Right lobe of liver (tissue), 6 donors: ENCODE measurements at places on chromosomes 2 and 18. TPM values are rescaled to one million over a fixed set of nuclear protein-coding genes. Genes with fewer than 3 reads are reported as not detected.

- DNase-seq: no peak
Measured at GRCh38 chr18:37304012-37304680, 261.5 kb downstream of the CELF4 start.

The CCDC178 gene
- total RNA-seq: not detected

GRCh38 chr2:170820757-170821530 lies 4.3 kb downstream of the GAD1 start:
- DNase-seq: no peak

The SESTD1 gene
- total RNA-seq: 20.1 TPM

The NOSTRIN gene
- total RNA-seq: 8.4 TPM

- DNase-seq: no peak
Measured at GRCh38 chr2:157447741-157448140, 3.9 kb upstream of the CYTIP start.

DNA sequence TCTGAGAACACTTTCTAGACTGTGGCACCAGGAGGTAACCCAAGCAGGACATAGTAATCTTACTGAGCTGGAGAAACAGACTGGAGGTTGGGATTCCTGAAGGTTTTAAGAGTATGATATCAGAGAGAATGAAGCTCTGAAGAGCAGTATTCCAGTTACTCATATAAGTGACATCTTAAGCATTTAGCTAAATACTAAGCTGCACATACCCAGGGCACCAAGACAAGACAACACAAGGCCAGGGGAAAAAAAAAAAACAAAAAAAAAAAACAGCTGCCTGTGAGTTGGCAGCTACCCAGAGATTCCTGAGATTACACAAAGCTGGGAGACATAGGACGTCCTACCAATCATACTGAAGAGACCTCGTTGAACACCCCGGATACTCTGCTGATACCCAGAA lies 175.8 kb downstream of the SRBD1 start:
- no peak for DNase-seq

- DNase-seq: no peak
Measured at GRCh38 chr2:224287531-224287930, 114.4 kb downstream of the FAM124B start.
